Stimulated activated naive CD8-positive, alpha-beta T cell treated with anti-CD3 and anti-CD28 coated beads, Interleukin-15, amount 100 ng/mL, for 72 hours (primary cell): ENCODE measurements at places on chromosomes 12 and 14.

- no peak for DNase-seq
These were observed 2.4 kb downstream of the CABP1 start for GRCh38 chr12:120642826-120643225.

GRCh38 chr12:32198555-32198954 is 91.9 kb downstream of the BICD1 start:
- no peak for DNase-seq

GRCh38 chr12:132966676-132967415 is 10.7 kb upstream of the ZNF605 start:
- no peak for DNase-seq

DNA sequence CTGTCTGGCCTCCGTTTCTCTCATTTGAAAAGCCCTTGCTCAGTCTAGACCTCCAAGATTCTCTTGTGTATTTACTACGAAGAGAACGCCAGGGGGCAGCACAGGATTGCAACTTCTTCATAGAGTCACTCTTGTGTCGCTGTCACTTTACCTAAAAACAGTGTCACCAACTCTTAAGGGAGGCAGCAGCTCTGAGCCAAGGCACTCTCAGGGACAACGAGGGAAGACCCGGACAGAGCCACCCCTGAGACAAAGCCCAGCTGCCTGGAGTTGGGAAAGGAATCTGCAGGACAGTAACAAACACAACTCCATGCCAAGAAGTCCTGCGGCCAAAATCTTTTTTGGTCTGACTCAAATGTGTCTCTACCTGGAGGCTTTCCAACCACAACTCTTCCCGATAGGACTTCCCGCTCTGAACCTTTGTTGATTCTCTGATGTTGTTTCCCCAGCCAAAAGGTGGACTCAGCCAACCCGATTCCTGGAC is 9.6 kb upstream of the RPAP3 start:
- peak; percentile 72 for DNase-seq

GRCh38 chr14:39315859-39316444 is 82.2 kb downstream of the MIA2 start:
- DNase-seq, result no peak

GRCh38 chr14:102353126-102353619 is 9.5 kb downstream of the CINP start:
- no peak for DNase-seq

GRCh38 chr14:32080001-32080510 is 3.0 kb downstream of the ARHGAP5 start:
- no peak for DNase-seq

- no peak for DNase-seq
These were observed 206.8 kb downstream of the NUAK1 start for GRCh38 chr12:105931762-105932570.

DNA sequence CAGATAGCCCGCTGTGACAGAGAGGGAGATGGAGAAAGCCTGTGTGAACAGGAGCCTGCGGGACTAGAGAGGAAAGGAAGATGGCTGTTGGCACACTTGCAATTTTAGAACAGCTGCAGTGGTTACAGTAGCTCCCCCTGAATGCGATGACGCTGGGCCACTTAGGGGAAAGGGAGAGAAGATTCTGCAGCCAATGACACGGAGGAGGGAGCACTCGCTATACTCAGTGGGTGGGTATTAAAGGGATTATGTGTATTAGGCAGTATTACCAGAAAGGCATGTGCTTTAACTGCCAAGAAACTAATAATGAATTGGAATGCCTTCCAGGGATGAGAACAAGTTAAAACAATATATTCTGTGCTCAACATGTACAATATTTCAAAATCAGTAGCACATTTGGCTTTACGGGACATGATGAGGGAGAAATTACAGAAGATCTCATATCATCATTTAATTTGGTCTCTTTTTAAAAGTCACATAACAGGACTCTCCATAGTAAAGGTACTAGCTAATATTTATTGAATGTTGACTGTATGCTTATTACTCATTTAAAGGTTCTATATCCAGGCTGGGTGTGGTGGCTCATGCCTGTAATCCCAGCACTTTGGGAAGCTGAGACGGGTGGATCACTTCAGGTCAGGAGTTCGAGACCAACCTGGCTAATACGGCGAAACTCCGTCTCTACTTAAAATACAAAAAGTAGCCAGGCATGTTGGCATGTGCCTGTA is 35.9 kb upstream of the FOS start:
- no peak for DNase-seq

DNA sequence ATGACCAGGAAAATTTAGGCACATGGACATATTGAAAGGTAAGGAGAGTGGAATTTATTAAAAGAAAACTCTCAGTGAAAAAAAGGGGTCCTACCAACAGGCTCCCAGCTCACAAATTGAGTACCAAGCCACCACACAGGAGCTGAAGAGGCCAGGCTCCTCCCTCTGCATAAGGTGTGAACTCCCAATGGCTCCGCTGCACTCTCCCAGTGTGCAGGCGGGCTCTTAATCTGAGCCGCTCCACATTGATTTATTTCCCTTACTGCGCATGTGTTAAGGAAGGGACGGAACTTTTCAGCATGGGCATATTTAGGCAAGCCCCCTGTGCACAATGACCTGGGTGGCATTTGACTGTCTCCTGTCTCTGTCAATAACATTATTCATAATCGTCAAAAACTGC is 68.6 kb upstream of the PLEKHG7 start:
- no peak for DNase-seq

- no peak for DNase-seq
These were observed 1538.3 kb upstream of the SEL1L start for GRCh38 chr14:83071888-83072501.

- peak; percentile 17 for DNase-seq
These were observed at the start of gene C12orf56 for GRCh38 chr12:64390275-64390851. Gene C12orf56 (minus strand): TSS chr12:64390758. CDS start chr12:64390565, 193 bp downstream.

- DNase-seq, result no peak
These were observed 880.3 kb upstream of the FOXG1 start for GRCh38 chr14:27886256-27886655.

GRCh38 chr12:130640901-130641300 is 75.2 kb downstream of the RIMBP2 start:
- no peak for DNase-seq

- no peak for DNase-seq
These were observed 3.2 kb downstream of the RNASE8 start for GRCh38 chr14:21060614-21061346.

- DNase-seq, result no peak
These were observed 48.4 kb downstream of the MYRFL start for GRCh38 chr12:69873429-69873828.

DNA sequence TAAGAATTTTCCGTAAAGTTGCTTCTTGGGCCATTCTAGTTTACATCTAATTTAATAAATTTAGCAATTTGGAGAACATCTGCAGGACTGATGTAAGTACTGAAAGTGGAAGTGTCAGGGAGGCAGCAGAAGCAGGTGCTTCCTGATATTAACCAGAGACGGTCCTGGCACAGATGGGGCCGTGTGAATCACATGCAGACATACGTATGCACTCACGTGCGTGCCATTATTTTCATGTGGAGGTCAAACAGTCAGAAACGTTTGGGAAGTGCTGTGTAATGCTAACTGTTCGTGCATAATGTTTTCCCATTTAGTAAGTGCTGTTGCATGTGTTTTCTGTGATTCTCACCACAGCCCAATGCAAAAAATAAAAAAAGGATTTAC is 87.8 kb upstream of the DYNC1H1 start:
- peak; percentile 28 for DNase-seq

DNA sequence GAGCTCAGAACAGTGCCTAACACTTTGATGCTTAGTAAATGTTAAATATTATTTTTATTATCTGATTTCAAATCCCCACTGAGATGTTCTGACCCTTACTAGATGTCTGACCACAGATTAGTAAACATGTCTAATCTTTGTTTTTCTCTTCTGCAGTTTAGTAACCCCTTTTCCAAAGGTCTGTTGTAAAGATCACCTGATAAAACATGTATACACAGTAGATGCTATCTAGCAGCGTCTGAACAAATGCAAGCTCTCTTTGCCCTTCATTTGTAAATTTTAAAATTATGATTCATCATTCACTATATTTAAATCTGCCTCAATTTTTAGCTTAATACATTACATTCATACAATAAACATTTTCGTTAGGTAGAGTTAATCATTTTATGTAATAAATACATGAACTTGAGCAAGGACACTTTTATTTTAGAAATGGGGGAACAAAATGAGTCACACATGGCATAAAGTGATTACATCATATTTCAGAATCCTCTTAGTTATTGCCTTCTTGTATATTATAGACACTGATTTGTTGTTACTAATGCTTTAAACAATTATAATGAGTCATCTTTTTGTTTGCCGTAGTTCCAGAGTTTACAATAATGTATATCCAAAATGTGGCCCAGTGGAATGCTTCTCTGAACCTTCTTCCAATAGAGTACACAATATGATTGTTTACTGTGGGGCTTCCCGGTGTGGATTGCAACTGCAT is 1.7 kb upstream of the OR4K5 start:
- DNase-seq, result no peak

GRCh38 chr12:3975652-3976051 is 102.5 kb upstream of the PARP11 start:
- no peak for DNase-seq

- no peak for DNase-seq
These were observed 1.1 kb downstream of the JAG2 start for GRCh38 chr14:105167303-105168092.

DNA sequence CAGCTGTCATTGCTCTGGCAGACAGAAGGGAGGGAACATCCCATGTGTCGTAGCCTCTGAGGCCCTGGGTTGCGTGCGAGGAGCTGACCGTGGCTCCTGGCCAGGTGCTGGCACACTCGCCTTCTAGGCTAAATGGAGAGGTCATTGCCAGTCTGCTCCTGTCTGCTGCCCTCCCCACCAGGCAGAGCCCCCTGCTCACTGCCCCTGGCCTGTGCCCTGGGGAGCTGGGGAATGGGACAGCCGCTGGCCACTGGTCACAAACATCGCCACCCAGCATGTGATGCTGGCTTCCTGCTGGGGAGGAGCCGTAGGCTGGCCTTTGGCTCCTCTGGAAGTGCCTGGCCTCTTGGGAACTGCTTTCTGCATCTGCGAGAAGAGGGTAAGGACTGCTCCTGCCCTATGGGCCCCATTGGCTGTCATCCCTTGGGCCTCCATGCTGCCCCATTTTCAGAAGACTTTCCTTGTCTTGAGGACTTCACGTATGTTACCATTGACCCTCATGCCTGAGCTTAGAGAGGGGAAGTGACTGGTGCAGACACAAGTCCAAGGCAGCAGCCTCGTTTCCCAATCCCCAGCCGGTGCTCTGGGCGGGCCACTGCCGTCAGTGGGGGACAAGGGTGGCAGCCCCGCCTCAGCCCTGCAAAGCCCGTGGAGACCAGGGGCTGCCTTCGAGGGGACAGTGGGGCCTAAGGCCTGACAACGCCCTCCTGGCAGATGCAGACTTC is 2.0 kb upstream of the TNFAIP2 start:
- DNase-seq, result no peak

DNA sequence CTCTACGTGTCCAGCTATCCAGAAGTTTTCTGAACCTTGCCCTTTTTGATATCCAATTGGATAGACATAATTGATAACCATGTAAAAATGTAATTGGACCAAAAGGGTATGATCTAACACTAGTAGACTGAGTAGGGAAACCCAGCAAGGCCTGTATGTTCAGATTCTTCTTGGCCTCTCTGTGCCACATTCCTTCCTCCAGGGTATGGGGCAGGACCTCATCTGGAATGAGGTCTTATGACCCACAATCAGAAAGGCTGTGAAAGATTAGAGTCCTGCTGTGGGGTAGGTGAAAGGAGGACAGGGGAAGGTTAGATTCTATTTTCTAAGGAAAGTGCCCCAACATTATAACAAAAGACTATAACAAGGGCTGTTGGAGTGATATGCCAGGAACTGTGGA is 51.3 kb upstream of the A2ML1 start:
- DNase-seq, result no peak

GRCh38 chr14:73753124-73753886 is 39.1 kb upstream of the PNMA1 start:
- DNase-seq, result peak; percentile 59

GRCh38 chr14:92093320-92093719 is 13.1 kb downstream of the ATXN3 start:
- no peak for DNase-seq

GRCh38 chr14:36863271-36863670 is 201.6 kb downstream of the PAX9 start:
- DNase-seq, result no peak

DNA sequence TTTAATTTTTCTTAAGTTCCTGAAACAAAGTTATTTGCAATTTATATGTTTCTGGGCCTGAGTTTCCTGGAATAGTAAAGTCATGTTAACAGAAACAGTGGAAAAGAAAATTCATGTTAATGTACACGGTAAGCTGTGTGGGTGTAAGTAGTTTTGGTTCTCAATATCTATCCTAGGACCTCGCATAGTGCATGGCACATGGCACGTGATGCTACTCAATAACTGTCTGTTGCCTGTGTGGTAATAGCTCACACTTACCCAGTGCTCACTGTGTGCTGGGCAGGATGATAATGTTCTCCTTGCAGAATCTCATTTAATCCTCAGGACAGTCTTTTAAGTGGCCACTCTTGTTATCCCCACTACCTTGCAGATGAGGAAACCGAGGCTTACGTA is 100.7 kb downstream of the DUSP16 start:
- no peak for DNase-seq

DNA sequence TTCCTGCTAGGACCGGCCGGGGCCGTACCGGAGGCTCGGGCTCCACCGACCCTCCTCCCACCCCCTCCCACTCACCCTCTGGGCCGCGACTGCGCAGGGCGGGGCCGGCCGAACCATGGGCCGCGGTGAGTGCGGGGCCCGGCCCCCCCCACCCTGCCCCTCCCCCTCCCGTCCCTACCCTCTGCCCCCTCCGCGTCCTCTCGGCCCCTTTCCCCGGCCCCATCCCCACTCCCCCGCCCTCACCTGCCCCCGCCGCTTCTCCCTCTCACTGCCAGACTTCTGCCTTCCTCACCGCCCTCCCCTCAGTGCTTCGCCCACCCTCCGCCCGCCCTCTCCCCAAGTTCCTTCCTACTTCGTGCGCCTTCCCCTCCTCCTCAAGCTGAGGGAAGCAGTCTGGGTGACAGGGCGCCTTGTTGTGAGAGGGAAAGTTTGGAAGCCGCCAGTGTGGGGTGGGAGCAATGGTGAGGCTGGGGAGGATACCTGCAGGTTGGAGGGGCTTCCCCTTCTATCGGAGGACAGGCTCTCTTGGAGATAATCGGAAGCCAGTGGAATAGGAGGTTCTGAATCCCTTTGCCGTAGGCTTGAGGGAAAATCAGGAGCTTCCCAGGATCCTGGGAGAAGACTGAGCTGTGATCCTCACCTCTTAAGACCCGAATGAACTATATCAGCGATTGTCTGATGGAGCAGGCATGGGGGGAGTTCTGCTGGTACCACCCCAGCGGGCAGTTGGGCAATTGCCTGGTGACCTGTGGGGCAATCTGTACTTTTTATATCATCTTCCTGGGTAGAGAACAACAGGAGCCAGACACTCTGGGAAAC is 472 bp downstream of the MBD6 start:
- DNase-seq, result no peak

DNA sequence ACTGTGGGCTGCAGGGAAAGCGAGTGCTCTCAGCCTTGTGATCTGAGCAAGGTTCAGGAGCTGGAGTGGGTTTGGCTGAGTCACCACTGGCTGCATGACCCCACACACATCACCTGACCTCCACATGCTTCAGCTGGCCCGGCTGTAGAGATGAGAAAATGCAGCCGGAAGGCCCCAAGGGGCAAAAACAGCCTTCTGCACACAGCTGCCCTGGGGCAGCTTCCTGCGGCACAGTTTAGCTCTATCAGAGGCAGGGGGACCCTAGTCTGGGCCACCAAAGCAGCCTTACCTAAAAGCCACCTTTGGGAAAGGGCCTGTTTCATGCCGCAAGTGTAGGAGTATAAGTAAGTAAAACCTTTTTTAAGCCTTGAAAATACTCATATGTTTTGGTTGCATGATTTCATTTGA is 123.3 kb downstream of the SSPN start:
- no peak for DNase-seq
